Hindlimb muscle (tissue), 1 donor: ENCODE measurements at places on chromosomes 16 and 17.

DNA sequence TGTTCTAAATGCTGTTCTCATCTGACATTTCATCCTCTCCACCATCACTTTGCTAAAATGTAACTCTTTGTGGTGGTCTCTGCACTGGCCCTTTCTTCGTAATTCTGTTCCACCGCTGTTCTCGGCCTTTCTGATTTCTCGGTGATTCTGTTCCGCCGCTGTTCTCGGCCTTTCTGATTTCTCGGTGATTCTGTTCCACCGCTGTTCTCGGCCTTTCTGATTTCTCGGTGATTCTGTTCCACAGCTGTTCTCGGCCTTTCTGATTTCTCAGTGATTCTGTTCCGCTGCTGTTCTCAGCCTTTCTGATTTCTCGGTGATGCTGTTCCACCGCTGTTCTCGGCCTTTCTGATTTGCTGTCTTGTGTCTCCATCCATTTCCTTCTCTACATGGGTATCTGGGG lies 12.3 kb downstream of the FOXF1 start:
- no peak for DNase-seq

DNA sequence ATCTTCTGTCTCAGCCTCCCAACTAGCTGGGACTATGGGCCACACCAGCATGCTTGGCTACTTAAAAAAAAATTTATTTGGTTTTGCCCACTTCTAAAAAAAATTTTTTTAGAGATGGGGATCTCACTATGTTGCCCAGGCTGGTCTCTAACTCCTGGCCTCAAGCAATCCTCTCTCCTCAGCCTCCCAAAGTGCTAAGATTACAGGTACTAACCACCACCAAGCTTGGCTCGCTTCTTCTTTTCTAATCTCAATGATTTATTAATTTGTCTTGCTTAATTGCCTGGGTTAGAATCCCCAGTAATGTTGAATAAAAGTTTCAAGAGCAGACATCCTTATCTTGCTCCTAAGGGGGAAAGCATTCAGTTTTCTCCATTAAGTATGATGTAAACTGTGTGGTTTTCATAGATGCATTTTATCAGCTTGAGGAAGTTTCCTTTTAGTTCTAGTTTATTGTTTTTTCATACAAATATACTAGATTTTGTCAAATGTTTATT lies 65.8 kb upstream of the NACA2 start:
- no peak for DNase-seq

DNA sequence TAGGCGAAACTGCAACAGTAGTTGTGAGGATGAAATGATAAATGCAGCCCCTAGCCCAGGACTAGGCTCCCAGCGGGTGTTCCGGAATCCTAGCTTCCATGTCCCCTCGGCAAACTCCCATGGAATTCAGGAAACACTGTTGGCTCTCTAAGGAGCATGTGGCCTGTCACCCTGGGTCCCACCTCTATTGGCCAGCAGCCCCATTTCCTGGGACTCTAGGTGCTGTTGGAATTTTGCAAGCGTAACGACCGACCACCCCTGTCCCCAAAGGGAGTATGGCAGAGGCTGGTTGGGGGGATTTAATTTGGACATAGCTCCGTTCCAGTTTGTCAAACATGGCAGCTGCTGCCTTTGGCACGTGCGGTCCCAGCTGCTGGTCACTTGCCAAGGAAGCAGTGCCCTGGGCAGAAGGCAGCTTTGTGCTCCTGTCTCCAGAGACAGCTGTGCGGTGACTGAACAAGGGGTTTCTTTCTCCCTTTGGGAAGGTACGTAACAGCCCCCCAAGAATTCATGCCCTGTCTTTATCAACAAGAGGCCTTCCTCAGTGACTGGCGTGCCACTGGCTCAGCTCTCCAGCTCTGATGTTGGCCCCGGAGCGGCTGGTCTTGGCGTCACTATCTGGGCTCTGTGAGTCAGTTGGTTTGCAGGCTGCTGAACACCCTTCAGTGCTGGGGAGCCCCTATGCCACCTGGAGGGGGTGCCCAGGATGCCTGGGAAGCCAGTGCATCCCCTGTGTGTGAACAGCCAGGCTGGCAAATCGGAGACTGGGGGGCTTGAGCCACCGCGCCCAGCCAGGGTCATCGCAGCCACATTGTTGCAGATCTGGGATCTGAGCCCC lies 235.2 kb upstream of the TNRC6C start:
- DNase-seq = no peak

DNA sequence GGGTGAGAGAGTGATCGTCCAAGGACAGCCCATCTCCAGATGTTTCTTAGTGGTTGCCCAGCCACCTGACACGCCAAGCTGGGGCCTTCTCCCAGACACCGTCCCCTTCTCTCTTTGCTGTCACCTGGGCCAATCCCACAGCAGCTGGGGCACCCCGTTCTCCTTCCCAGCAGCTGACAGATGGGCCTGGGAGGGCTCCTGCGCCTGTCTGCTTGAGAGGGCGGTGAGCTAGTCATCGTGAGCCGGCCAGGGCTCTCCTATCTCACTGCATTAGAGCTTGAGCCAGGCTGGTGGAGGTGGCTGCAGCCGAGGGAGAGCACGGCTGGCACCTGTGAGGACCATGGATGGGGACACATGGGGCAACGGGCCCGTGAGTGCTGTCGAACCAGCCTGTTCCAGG lies 41.2 kb downstream of the RAB11FIP3 start:
- no peak for DNase-seq

- DNase-seq = no peak
These were observed 14.9 kb downstream of the ADGRG1 start for GRCh38 chr16:57643147-57643874.
